Neural progenitor cell (in vitro differentiated cells): ENCODE measurements at places on chromosomes 1 and 21.

GRCh38 chr1:3065396-3065795 lies 3.6 kb upstream of the PRDM16 start:
- H3K4me3 ChIP-seq = no peak overlapping the region
- no peak for DNase-seq
- peaks cover 96% of the 10 kb centered on the region for H3K27me3 ChIP-seq
- H3K27ac ChIP-seq = no peak overlapping the region
- H3K4me1 ChIP-seq = peaks cover 38% of the 10 kb centered on the region

- H3K4me1 ChIP-seq = no peaks in the 10 kb centered on the region
- H3K36me3 ChIP-seq = no peaks in the 10 kb centered on the region
- no peak overlapping the region for H3K27ac ChIP-seq
- no peaks in the 10 kb centered on the region for H3K27me3 ChIP-seq
- no peak overlapping the region for H3K4me3 ChIP-seq
Observed at GRCh38 chr1:191240925-191241324, 763.3 kb upstream of the BRINP3 start.

- no peak for DNase-seq
- no peaks in the 10 kb centered on the region for H3K27me3 ChIP-seq
Observed at GRCh38 chr1:119829625-119830024, 18.4 kb upstream of the REG4 start.

DNA sequence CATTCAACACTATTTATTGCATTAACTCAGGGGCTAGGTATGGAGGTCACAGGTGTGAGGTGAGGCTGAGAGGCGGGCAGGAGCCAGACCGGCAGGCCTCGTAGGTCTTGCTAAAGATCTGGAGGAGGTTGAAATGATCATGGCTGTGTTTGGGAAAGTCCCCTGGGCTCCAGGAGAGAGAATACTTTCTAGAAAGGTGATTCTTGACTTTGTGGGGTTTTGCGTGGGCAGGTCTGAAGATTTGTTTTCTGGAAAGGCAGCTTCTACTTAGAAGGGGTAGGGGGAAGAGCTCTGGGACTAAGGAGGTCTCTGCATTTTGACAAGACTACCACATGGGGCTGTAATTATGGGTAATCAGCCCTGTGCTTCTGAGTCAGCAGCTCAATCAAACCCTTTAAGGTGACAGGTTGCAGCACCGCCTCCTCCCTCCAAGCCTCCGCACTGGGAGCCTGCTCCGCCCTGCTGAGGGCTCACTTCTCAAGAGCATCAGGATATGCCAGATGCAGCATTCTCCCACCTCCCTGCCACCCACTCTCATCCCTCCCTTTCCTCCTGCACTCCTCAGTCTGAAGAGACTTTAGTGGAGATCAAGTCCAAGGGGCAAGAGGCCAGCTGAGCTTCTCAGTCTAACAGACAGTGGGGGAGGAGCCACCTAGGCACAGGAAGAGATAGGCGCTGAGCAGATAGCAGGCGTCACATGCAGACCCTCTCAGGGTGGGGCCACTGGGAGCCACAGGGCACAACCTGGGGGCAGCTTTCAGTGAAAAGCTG lies 30.5 kb downstream of the SLC30A1 start:
- no peak overlapping the region for H3K4me3 ChIP-seq
- no peaks in the 10 kb centered on the region for H3K4me1 ChIP-seq
- H3K27ac ChIP-seq = no peak overlapping the region
- H3K36me3 ChIP-seq = no peaks in the 10 kb centered on the region
- DNase-seq = no peak

GRCh38 chr1:195965475-195965874 lies 642.8 kb downstream of the KCNT2 start:
- no peak overlapping the region for H3K4me3 ChIP-seq
- H3K4me1 ChIP-seq = peaks cover under 1% of the 10 kb centered on the region
- no peak overlapping the region for H3K27ac ChIP-seq
- H3K27me3 ChIP-seq = no peaks in the 10 kb centered on the region
- no peak for DNase-seq

DNA sequence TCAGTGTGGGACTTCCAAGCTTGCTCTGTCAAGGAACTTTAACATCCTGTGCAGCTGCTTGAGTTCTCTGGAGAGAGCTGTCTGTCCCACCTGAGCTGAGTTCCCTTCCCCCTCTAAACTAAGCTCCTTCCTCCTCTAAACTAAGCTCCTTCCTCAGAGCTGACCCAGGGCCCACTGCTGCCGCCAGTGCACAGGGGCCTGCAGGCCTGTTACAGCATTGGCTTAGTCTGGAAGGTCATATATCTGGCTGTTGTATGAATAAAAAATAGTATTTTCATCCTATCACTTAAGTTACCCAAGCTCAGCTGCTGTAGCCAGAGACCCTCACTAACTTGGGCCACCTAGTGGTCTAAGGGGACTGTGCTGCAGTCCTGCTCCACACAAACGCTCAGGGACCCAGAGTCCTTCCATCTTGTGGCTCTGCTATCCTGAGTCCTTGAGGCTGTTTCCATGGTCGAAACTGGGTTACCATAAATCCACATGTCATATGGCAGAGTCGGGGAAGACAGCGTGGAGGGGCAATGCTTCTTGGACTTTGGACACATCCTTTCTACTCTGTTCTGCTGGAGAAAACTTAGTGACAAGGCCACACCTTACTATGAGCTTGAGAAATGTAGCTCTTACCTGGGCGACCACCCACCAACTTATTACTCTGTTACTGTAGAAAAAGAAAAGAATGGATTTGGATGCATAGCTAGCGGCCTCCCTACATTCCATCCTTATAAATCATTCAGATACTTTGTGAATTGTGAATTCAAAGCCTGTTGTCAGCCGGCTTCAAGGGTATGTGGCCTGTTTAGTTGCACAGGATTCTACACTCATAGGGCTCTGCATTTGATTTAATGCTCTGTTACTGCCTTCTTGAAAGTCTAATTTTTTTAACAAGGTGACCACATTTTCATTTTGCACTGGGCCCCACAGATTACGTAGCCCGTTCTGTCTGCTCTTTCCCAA lies 71.4 kb upstream of the GCLM start:
- H3K27ac ChIP-seq = no peak overlapping the region
- H3K27me3 ChIP-seq = no peaks in the 10 kb centered on the region
- H3K4me3 ChIP-seq = no peak overlapping the region
- no peaks in the 10 kb centered on the region for H3K36me3 ChIP-seq
- H3K4me1 ChIP-seq = peaks cover 6% of the 10 kb centered on the region

DNA sequence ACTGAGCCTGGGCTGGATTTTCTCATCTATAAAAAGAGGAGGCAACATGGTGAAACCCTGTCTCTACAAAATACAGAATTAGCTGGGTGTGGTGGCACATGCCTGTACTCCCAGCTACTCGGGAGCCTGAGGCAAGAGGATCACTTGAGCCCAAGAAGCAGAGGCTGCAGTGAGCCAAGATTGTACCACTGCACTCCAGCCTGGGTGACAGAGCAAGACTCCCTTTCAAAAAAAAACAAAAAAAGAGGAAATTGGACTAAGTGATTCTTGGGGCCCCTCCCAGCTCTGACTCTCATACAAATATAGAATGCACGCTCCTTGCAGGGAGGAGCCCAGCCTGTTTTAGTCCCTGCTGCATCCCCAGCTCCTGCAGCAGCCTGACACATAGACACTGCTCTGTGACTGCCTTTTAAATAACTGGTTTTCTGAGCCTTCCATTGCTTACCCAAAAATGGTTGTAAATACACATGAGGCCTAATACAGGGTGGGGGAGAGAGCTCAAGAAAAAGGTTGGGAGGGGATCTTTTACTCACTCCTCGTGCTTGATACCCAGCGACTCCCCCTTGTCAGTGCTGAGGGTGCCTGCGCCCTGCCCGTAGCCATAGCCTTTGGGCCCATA lies 17.2 kb downstream of the CSRP1 start:
- no peak overlapping the region for H3K27ac ChIP-seq
- no peak for DNase-seq
- H3K4me3 ChIP-seq = no peak overlapping the region
- no peaks in the 10 kb centered on the region for H3K36me3 ChIP-seq
- H3K4me1 ChIP-seq = peaks cover 13% of the 10 kb centered on the region

DNA sequence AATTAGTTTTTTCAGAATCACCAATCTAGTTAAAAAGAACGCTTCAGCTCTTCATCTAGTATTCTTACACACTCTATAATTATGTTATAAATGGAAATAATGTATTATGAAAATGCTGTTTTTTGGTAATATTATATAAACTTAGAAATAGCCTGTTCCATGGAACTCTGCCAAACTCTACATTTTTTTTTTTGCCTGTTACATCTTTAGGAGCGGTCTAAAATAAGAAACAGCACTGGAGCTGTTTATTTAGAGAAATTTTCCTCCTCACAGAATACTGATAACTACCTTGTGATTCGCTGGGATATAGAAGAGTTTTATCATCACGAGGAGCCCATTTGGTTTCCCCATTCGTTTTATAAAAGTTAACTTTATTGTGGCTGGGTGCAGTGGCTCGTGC lies 58.5 kb downstream of the PKN2 start:
- H3K27me3 ChIP-seq = no peaks in the 10 kb centered on the region
- H3K36me3 ChIP-seq = peaks cover 18% of the 10 kb centered on the region
- DNase-seq = no peak
- no peak overlapping the region for H3K27ac ChIP-seq
- peaks cover 10% of the 10 kb centered on the region for H3K4me1 ChIP-seq

- no peak for DNase-seq
- no peak overlapping the region for H3K27ac ChIP-seq
- H3K4me3 ChIP-seq = no peak overlapping the region
- peaks cover 12% of the 10 kb centered on the region for H3K4me1 ChIP-seq
- no peaks in the 10 kb centered on the region for H3K27me3 ChIP-seq
Observed at GRCh38 chr1:175219774-175220173, 27.2 kb upstream of the KIAA0040 start.

- H3K4me1 ChIP-seq = peaks cover 25% of the 10 kb centered on the region
- H3K4me3 ChIP-seq = no peak overlapping the region
- no peak for DNase-seq
- no peaks in the 10 kb centered on the region for H3K27me3 ChIP-seq
Observed at GRCh38 chr1:210405316-210405715, 76.6 kb downstream of the HHAT start.

DNA sequence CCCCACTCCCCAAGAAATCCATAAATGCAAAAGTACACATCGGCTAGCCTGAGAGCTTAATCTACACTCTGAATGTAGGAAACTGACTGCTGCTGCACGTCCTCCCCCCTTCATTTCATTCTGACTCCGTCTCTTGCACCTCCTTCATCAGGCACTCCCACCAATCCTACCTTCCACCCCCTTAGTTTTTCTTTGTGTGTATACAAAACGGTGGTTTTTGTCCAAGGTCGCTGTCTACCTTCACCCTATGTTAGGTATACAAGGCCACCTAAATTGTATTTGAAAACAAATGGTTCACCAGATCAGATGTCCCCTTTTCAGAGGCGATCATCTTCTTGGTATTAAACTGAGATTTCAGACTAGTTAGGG lies 1.9 kb downstream of the WDR26 start:
- H3K36me3 ChIP-seq = peaks cover 10% of the 10 kb centered on the region
- peak overlapping the region; percentile 91 for H3K4me3 ChIP-seq
- peak; percentile 8 for DNase-seq
- no peak overlapping the region for H3K27ac ChIP-seq
- H3K27me3 ChIP-seq = no peaks in the 10 kb centered on the region

DNA sequence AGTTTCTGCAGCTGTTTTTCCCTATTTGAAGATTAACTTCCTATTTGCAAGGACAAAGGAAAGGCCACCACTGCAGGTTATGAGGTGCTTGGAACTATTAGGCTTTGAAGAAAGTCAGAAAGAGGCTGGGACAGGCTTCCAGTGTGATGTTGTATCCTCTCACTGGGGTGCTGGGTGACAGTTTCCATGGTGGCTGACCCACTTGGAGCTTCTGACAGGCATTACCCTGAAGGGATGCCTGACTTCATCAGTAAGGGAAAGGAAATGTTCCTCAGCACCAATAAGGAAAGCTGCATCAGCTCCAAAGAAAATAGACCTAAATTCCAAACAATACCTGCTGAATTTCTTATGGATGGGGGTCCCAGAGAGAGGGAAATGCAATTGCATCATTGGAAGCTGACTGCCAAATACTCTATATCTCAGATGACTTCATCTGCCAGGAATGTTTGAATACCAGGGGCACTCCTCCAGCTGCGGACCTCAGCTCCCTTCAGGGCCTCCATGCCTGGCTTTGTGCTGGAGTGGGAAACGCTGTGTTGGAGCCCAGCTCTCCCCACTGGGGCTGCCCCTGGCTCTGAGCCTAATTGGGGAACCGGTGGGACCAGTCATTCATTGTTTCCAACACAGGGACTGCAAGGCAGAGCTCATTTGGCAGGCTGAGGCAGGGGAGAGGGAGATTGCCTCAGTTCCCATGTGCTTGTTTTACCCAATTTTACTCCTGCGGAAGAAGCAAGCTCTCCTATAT lies 76.6 kb downstream of the RGL1 start:
- peak; percentile 67 for DNase-seq
- peaks cover 23% of the 10 kb centered on the region for H3K4me1 ChIP-seq
- H3K4me3 ChIP-seq = no peak overlapping the region
- no peak overlapping the region for H3K27ac ChIP-seq
- H3K27me3 ChIP-seq = no peaks in the 10 kb centered on the region

GRCh38 chr1:95086949-95087533 lies 14.3 kb upstream of the ALG14 start:
- no peaks in the 10 kb centered on the region for H3K36me3 ChIP-seq
- DNase-seq = no peak
- no peaks in the 10 kb centered on the region for H3K4me1 ChIP-seq

DNA sequence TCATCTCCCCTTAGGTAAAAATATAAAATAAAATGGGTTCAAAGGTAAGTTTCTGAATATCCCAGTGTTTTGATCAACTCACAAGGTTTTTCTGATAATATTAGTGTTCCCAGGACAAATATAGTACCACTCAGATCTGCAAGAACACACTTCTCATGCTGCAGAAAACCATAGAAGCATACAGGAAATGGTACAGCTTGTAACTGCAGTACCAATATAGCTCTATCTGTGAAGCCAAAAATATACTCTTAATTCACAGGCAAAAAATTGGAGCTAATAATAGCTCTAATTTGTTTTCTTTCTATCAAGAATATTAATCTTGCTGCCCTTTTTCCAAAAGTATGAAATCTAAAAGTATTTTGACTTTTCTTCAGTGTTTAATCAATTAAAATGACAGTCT lies 13.2 kb downstream of the VPS45 start:
- no peaks in the 10 kb centered on the region for H3K27me3 ChIP-seq
- H3K27ac ChIP-seq = no peak overlapping the region
- DNase-seq = no peak
- H3K4me3 ChIP-seq = no peak overlapping the region

DNA sequence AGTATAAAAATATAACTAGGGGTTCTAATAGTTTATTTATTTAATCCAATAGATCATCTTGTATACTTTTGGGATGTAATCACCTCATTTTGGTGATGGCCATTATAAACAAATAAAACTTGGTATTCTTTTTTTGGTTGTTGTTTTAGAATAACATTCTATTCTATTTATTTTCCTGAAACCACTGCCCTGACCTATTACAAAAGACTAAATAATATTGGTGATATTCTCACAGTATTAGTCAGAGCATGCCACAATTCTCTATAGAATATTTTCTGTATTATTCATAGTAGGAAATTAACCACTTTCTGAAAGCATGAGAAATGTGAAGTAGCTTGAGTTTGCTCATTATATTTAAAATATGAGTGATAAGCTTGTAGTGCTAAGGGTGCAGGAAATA lies 54.1 kb upstream of the LRRC7 start:
- H3K27ac ChIP-seq = no peak overlapping the region
- H3K4me1 ChIP-seq = no peaks in the 10 kb centered on the region
- DNase-seq = no peak
- H3K4me3 ChIP-seq = no peak overlapping the region
- H3K27me3 ChIP-seq = no peaks in the 10 kb centered on the region
